CD4-positive, alpha-beta T cell treated with Interleukin-15 for 4 hours (primary cell): ENCODE measurements at places on chromosomes 2 and 18.
A peak's percentile ranks its signal among the peaks of the same experiment; 100 is the strongest.

GRCh38 chr2:134675314-134675713, 43.5 kb downstream of the TMEM163 start:
- DNase-seq, result no peak

DNA sequence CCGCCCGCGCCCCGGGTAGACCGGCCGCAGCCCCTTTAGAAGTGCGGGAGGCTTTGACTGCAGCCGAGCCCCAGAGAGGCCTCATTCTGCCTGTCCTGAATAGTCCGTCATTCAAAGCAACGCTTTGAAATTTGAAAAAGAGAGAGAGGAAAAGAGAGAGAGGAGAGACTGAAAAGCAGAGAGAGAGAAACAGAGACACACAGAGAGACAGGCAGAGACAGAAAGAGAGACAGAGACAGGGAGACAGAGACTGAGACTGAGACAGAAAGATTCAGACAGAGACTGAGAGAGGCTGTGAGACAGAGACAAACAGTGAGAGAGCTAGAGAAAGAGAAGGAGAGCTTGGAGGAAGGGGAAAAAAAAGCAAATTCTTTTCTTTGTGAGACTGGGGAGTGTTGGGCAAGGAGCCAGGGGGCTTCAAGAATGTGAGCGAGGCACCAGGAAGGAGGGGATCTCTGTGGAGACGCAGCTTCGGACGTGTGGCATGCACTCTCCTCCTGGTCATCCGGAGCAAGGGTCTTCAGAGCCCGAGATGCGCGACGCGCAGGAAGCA, 73.1 kb downstream of the MYCN start:
- DNase-seq, result no peak

DNA sequence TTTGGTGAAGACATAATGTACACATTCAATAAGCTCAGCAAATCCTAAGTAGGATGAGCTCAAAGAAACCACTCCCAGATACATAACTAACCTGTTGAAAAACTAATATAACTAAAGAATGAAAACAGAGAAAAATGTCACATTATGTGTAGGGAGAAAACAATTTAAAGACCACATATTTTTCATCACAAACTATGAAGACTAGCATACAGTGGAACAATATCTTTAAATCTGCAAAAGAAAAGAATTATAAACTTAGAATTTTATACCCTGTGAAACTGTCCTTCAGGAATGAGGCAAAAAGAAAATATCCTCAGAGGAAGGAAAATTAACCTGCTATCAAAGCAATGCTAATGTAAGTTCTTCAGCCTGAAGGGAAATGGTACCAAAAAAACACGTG, 151.5 kb downstream of the PIEZO2 start:
- no peak for DNase-seq

DNA sequence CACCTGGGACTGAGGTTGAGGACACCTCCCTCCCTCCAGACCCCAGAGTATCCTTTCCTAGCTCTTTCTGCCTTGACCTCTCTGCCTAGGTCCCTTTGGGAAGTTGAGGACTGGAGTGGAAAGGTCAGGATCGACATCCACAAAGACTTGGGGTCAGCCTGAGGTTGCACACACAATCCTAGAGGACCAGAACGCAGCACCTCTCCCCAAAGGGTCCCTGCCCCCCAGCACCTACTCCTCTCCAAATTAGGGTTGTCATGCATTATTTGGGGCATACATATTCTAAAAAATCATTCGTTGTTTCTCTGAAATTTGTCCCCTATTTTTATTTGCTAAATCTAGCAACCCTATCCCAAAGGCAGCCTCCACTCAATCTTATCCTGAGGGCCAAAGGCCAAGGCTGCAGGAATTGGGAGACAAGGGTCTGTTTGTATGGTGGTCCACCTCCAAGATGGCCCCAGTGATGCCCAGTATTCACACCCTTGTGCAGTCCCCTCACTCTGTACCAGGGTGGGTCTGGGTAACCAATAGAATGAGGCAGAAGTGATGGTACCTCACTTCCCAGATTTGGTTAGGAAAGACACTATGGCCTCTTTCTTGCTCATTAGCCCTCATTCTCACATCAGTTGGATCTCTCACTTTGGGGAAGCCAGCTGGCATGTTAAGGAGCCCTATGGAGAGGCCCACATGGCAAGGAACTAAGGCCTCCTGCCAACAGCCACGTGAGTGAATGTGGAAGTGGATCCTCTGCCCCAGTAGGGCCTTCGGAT, 3.5 kb upstream of the CHRNG start:
- no peak for DNase-seq

- DNase-seq, result no peak
These were observed 95.3 kb downstream of the DCC start for GRCh38 chr18:52435301-52435700.

DNA sequence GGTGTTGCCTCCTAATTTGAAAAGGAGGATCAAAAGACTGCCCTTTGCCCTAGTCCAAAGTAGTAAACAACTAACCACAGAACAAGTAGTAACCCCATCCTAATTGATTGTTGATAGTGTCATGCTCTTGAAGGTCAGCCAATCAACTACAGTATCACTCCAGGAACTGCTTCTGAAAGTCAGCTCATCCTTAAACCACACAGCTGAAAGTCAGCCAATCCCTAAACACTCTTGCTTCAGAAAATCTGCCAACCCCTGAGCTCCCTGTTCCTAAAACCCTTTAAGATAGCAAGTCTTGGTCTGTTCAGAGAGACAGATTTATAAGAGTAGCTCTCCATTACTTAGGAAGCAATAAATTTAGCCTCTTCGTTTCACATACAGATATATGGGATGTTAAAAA, 51.6 kb upstream of the CPO start:
- no peak for DNase-seq

GRCh38 chr18:12154361-12154760, 60.7 kb downstream of the ANKRD62 start:
- DNase-seq, result no peak

- no peak for DNase-seq
These were observed 115.0 kb downstream of the CELF4 start for GRCh38 chr18:37450434-37451132.

DNA sequence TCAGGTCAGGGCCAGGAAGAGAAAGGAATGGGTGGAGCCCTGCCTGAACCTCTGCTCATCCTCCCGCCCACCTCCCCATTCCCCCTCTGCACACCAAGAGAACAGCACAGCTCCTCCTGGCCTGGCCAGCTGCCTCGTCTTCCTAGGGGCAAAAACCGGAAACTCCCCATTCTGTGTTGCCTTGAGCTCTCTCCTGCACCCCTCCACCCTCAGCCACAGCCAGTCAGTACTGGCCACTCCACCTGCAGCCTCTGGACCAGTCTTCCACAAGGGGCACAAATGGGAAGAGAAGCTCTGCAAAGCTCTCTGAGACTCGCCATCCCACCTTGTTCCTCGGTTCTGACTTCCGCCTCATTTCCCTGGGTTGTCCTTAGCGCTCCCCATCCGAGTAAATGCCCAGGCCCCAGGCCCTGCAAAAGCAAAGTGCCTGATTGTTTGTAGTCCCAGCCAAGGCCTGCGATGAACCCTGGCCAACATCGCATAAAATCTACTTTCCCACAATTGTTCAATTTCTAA, 39.3 kb upstream of the SLC35G4 start:
- no peak for DNase-seq

DNA sequence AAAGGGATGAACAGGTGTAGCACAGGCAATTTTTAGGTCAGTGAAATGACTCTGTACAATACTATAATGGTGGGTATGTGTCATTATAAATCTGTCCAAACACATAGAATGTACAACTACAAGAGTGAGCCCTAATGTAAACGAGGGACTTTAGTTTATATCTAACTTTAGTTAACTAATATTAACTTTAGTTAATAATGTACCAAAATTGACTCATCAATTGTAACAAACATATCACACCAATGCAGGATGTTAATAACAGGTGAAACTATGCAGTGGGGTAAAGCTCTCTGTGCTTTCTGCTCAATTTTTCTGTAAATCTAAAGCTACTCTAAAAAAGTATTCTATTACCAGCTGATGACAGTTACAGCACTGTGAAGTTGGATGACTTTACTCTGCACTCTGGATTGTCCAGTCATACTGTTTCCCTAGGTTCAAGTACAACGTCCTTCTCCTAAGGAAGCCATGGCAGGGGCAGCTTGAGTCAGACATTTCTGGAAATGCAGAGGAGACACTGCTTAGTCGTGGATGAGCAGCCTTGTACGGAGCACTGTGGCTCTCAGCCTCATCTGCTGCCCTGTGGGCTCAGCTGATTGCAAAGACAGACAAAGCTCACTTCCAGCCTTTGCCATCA, 26.1 kb downstream of the TGFA start:
- no peak for DNase-seq

DNA sequence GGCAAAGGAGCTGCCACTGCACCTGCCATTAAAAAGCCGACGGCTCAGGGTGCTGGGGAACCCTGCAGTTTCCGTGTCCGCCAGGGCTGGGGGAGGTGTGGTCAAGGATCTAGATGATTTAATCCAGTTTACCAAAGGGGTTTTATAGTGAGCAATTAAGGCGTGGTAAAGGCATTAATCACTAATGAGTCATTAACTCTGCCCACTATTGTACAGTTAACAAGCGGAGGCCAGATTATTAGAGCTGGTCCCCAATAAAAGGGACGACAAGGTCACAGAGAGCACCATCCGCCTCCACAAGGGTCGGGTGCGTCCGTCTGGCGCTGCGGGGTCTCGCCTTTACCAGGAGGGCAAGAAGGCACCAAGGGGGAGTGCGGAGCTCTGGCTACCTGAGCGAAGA, 9.6 kb downstream of the RAX start:
- no peak for DNase-seq

DNA sequence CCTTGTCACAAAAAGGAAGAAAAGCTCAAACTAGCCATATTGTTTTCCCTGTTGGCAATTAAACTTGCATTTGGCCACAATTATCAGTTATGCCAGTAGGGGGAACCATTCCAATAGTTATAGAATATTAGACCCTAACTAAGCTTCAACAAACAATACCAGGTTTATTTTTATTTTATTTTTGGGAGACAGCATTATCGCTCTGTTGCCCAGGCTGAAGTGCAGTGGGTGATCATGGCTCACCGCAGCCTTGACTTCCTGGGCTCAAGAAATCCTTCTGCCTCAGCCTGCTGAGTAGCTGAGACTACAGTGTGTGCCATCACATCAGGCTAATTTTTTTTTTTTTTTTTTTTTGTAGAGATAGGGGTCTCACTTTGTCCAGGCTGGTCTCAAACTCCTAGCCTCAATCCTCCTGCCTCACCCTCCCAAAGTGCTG, 102.1 kb downstream of the ATAD2B start:
- DNase-seq, result peak; percentile 59

DNA sequence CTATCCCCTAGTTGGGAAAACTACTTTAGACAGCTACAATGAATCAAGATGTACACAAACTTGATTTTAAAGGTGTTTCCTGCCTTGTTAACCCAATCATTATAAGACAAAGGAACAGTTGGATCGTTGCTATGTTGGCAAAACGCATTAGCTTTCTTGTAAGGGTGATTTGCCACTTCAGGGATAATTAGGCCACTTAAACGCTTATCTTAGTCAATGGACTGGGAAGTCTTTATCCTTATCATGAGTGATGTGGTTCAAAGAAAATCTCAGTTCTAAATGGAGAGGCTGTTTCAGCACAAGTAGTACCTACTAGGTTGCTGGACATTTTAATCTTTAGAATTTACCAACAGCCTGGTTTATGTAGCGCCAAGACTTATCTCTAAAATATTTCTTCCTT, 406.1 kb upstream of the MEX3C start:
- no peak for DNase-seq

GRCh38 chr2:75053484-75054112, 95.2 kb downstream of the POLE4 start:
- no peak for DNase-seq

GRCh38 chr2:141946016-141946415, 184.8 kb downstream of the LRP1B start:
- DNase-seq, result no peak

GRCh38 chr18:24071029-24071428, 56.5 kb downstream of the TTC39C start:
- DNase-seq, result no peak

DNA sequence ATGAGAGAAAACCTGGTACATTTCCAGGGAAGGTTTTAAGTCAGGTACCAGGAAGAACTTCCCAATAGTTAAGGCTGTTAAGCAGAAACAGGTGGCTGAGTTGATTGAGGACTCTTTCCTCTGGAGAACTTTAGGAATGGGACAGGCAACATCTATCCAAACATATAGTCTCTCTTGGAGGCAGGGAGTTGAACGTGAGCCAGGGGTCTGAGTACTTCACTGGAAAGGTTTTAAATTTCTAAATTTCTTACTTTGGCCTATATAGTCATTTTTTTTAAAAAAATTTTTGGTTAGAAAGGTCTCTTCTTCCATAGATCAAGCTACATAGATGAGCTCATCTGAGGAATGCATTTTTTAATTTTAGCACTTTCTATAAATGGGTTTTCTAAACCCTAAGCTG, 261.4 kb upstream of the TCF4 start:
- no peak for DNase-seq

DNA sequence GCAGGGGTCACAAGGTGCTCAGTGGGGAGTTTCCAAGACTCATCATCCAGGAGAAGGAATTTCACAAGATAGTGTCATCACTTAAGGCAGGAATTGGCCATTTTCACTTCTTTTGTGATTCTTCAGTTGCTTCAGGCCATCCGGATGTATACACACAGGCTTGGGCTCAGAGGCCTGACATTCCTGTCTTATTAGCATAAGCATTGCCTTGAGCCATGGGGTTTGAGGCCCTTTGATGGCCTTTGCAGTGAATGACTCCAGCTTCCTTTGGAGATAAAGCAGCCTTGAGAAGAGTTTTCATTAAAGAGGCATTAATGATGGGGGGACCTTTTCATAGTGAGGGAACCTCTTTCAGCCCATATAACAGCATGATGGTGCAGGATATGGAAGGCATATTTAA, 366.0 kb upstream of the CNTNAP5 start:
- no peak for DNase-seq

DNA sequence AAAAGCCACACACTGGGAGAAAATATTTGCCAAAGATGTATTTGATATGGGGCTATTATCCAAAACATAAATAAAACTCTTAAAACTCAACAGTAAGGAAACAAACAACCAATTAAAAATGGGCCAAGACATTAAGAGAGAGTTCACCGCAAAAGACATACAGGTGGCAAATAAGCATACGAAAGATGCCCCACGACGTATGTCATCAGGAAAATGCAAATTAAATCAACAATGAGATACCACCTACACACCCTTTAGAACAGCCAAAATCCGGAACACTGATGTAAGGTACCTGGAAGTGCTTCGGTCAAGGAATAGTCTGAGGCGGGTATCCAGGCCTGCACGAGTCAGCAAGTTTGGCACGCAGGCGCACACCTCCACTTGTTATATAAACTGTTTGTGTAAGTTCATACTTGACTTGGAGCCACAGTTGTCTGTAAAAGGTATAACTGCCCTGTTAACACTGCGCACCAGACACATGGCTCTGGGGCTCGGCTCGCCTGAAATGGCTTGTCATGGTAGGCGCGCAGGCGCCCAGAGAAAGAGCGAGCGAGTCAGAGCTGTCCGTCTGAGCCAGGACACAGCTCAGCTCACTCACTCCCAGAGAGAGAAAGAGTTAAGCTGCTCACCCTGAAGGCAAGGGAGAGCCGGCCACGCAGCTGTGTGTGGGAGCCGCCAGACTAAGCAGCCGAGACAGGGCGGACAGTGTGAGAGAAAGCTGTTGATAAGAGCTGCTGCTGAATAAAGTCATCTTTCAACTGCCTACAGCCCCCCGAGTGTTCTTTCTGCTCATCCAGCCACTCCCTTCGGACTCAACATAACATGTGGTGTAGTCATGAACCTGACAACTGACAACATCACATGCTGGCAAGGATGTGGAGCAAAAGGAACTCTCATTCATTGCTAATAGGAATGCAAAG, 87.3 kb downstream of the HNRNPLL start:
- no peak for DNase-seq
